CD4-positive, alpha-beta T cell (primary cell): ENCODE measurements at places on chromosomes 12 and 14.

- DNase-seq: no peak
Measured at GRCh38 chr14:101446387-101446969, 114.8 kb upstream of the DIO3 start.

GRCh38 chr12:122672515-122672914 lies 30.6 kb downstream of the HCAR2 start:
- DNase-seq: no peak

- no peak for DNase-seq
Measured at GRCh38 chr12:55797068-55797467, 20.5 kb downstream of the SARNP start.

DNA sequence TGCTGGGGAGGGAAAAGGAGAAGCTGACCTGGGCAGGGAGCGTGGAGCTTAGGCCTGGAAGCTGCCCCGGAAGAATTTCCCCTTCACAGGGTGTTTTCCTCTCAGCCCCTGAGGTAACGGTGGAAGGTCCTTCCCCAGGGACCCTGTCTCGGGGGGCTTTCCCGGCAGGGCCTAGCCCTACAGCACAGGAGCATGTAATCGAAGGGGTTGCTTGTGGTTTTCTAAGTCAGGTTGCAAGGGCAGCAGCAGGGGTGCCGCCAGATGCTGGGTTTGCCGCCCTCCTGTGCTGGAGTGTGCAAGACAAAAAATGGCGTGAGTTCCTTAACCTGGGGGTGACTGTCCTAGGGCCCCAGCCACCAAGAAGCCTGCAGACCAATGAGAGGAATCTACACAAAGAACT lies 1.6 kb upstream of the KRT74 start:
- no peak for DNase-seq
